DMS153 (cell line): ENCODE measurements at places on chromosomes 3 and 15.

- peak; percentile 1 for DNase-seq
Observed at GRCh38 chr3:76300746-76301145, 515.4 kb upstream of the ZNF717 start.

DNA sequence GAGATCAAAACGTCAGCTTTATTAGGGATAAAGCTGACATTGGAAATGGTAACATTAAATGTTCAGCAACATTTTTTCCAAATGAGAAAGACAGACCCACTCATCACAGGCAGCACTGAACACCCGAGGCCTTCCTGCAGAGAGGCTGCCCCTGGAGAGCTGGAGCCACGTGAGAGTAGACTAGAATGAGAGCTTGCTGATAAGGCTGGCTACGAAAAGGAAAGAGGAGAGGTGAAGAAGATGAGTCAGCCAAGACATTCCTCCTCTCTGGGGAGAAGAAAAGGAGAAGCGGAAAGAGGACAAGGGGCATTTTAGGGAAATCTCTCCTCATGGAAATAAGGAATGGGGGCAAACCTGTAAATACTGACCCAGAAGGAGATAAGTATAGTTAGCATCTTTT lies 7.3 kb downstream of the CYP19A1 start:
- DNase-seq: no peak

DNA sequence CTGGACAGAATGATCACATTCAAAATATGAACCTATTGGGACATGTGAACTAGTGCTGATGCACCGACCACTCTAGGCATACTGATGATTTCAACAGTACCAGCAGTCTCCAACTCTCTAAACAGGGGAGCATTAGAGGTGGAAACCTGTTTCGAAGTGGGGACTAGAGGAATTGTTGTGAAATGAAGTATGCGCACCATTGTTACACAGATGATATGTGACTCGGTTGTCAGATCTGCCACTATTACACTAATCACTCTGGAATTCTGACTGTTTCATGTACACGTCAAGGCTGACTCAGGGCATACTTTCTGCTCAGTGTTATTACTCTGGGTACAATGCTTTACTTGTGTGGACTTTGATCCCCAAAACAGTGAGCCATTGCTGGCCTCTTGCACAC lies 198.2 kb upstream of the UBE2E2 start:
- no peak for DNase-seq

DNA sequence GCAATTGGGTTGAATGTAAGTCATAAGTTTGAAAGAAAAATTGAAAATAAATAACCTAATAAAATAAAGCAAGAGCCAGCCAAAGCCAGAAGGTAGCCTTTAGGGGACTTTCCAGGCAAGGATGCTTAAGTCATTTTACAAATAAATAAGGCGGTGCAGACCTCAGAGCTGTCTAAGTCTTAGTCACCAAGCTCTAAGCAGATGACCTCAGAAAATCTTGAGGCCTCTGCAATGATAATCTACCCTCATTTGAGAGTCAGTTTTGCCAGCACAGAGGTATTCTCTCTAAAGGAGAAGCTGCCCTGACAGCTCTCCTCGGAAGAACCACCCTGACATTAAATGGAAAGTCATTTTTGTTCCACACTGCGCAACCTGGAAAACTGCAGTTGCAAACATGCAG lies 113.9 kb downstream of the OXNAD1 start:
- no peak for DNase-seq

DNA sequence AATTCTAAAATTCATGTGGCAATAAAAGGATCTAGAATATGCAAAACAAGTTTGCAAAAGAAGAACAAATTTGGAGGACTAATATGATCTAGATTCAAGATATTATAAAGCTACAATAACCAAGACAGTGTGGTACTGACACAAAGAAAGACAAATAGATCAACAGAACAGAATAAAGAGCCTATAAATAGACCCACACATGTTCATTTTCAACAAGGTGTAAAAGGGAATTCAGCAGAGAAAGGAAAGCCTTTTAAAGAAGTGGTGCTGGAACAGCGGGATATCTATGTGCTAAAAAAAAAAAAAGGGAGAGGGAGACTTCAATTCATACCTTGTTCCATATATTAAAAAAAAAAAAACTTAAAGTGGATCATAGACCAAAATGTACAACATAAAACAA lies 149.0 kb downstream of the WDR76 start:
- no peak for DNase-seq

GRCh38 chr3:57098418-57099310 lies 38.2 kb downstream of the SPATA12 start:
- no peak for DNase-seq
